ENCODE measurements at places on chromosomes 2 and 18.

DNA sequence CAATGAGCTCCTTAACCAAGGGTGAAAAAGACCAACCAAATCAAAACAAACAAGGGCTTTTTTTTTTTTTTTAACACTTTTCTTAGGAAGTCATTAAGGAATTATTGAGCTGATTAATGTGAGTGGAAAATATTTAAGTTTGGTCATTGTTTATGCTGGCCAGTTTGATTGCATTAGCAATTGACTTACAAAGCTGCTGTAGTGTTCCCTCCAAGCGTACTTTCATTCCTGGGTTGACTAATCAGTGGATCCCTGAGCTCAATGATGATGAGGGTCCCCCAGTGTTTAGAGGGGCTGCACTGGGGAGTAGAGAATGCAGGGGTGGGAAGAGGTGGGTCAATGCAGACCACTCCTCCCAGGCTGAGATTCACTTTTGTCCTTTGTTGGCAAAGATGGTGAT, 119.3 kb downstream of the PRKCE start:
- no peak for DNase-seq

DNA sequence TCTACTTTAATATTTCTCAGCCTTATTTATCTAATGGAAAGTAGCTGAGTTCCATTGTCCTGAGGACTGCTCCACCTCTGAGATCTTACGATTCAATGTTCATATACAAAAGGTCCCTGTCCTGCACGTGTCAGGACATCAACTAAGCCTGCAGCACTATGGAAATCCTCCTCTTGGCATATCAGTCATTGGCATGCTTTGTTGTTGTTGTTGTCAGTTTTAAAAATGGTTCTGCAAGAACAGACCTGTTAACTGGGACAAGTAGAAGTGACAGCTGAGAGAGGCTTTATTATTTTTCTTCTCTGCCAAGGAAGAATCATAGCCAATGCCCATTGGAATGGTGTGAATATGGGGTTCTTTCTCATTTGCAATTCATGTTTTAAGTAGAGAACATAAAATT, 450.1 kb upstream of the PKDCC start:
- no peak for DNase-seq

- DNase-seq, result no peak
These were observed 182.9 kb downstream of the RTP5 start for GRCh38 chr2:242052421-242052820.

DNA sequence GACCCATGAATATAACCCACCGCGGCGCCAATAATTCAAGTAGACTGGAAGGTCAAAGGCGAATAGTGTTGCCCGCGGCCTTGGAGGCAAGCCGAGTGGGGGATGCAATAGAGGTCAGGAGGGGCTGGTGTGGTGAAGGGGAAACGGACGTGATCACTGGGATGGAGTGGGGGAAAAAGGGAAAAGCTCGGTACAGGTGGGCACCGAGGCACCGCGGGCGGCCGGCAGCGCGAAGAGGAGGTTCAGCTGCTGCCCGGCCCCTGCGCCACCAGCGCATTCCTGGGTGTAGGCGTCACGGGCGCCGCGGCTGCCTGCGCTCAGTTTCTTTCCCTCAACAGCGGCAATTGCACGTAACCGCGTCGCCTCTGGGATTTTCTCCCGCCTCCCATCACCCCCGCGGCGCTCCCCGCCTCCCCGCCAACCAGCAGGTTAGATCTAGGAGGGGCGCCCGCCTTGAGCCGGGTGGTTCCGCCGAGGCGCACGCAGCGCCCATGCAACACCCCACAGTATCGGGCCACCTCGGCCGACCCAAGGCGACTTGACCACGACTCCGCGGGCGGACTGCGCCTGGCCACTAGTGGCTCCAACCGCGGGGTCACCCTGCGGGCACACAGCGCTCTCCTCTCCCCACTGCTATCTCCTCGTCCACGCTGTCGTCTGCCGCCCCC, 1.5 kb downstream of the RND3 start:
- DNase-seq, result peak; percentile 17

DNA sequence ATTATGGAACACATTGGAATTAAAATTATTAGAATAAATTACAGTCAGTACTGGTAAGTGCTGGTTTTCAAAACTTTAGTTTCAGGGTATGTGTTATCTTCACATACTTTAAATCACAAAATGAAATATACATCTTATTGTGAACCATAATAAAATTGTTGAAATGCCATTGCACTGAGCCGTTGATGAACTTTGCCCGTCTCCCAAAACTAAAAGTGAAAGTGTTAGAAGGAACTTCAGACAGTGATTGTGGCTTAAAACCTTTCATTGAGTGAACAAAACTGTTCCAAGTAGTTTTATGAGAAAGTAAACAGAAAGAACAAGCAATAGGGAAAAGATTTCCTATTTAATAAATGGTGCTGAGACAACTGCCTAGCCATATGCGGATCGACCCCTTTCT, 811.6 kb downstream of the PLCL1 start:
- no peak for DNase-seq

DNA sequence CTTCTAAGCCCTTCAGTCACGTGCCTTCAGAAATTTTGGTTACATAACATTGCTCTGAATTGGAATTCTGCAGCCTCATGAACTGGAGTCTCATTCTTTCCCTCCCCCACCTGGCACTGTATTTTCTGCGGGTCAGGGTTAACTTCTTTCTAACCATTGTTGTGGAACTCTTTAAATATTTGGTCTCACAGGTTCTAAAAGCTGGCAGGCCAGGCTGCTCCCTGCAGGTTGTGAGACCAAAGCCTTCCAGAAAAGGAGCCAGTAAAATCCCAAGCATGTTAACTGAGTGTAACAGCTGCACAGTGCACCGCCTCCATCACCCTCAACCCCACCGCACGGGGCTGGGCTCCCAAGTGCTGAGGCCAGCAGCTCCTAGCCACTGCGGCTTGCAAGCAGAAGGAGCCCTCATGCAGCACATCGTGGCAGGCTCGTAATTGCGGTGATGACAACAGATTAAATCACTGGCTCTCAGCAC, 174.1 kb upstream of the ALPP start:
- DNase-seq, result no peak

DNA sequence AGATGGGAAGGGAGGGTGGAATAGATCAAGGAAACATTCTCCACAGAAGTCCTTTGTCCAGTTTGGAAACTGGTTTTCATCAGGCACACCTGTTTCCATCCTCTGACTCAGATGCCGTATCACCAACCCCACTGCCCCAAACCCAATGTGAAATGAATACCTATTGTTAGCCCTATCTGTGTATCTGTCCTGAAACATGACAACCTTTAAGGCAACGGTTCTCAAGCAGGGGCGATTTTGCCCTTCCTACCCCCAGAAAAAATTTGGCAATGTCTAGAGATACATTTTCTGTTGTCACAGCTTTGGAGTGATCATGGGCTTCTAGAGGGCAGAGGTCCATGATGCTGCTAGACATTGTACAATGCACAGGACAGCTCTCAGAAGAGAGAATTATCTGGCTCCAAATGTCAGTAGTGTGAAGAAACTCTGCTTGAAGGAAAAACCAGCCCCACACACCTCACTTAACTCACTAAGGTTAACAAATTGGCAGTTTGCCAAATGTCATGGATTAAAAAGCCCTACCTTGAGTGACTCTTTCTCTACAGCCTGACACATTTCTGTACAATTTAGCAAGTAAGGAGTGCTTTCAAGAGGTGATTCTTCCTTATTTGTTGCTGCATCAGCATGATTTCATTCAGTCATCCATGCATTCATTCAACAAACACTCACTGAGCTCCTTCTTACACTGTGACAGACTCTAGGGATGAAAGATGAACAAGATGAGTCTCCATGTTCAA, 3.4 kb downstream of the SCTR start:
- no peak for DNase-seq

GRCh38 chr2:54428108-54428831, 27.9 kb upstream of the SPTBN1 start:
- DNase-seq, result no peak

DNA sequence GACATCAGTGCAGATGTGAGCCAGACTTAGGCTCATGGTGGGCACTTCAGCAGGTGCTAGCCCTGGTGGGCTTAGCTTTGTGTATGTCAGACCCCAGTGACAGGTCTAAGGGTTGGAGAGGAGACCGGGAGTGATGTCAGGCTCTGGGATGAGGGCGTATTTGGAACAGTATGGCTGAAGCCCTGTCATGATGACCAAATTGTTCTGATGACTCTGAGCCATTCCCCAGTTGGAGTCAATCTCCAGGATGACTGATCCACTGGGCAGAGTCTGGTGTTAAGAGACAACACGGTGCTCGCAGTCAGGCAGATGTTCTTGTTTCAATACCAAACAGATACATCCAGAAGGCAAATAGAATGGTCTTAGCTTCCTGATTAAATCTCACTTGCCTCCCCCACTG, 241.5 kb downstream of the SOX11 start:
- DNase-seq, result no peak

DNA sequence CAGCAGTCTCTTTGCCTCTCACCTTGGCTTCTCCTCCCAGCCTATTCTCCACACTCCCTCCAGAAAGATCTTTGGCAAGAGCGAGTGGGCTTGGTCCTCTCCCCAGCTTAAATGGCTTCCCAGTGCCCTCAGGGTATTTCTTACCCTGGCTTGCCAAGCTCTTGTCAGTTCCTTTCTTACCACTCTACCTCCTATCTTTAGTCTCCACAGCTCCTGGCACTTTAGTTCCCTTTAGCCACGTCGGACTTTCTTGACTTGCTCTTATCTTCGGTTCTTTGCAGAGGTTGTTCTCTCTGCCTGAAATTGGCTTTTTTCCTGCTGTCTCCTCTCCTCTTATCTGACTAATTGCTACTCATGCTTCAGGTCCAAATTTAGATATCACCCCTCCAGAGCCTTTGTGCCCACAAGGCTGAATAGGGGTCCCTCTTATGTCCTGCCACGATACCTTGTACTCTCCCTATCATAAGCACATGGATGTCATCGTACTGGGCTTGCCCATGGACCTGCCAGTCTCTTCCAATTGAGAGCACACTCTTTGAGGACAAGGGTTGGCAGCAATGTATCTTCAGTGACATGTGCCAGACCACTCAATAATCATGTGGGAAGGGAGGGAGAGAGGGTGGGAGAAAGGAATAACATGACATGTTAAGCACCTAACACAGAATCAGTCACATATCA, 131.7 kb upstream of the CTAGE1 start:
- DNase-seq, result no peak

DNA sequence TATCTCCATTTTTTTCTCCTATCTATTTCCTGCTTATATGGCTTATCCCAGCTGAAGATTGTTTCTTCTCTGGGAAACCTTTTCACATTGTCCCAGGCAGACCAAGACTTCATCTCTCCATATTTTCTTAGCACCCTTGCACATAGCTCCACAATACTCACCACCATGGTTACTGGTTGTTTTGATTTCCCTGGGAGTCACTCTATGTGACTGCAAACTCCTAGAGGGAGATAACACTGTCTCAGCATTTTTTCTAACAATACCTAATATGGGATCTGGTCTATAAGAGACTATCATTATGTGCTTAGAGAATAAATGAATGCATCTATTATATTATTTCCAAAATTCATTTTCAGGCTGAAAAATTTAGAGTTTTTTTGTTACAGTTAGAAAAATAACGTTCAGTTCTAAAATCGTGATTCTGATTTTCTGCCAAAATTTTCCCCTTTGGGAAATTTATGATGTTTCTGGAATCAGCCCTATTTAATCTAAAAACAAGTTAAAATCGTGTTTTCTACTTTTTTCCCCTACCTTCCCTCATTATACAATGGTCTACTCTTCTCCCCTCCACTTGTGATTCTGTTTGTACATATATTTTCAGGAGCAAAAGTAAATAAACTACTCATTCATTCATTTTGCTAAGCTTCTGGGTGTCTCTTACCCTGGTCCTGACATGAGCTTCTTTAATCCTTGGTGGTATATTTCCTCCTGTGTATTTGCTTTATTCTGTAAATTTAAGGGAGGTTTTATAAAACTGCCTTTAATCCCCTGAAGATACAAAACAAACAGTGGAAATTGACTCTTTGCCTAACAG, 95.4 kb downstream of the HNMT start:
- no peak for DNase-seq

GRCh38 chr2:171965661-171966060, 34.1 kb upstream of the METAP1D start:
- DNase-seq, result no peak

DNA sequence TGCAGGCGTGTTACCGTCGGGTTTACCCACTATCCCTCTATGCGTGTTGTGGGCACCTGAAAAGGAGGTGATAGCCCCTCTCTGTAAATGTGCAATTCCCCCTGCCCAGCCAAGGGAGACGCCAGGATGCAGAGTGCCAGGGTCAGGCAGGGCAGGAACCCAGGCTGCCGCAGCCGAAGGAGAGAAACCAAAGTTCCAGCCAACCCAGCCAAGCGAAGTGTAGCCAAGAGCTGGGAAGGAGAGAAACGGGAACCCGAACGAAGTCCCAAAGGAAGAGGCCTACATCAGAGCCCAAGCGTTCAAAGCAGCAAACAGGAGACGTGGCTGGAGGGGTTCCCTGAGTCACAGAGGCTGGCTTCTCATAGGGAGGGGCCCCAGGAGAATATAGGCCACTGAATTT, 24.2 kb upstream of the SPR start:
- DNase-seq, result no peak

- no peak for DNase-seq
These were observed 172.5 kb downstream of the MAIP1 start for GRCh38 chr2:200127848-200128247.

DNA sequence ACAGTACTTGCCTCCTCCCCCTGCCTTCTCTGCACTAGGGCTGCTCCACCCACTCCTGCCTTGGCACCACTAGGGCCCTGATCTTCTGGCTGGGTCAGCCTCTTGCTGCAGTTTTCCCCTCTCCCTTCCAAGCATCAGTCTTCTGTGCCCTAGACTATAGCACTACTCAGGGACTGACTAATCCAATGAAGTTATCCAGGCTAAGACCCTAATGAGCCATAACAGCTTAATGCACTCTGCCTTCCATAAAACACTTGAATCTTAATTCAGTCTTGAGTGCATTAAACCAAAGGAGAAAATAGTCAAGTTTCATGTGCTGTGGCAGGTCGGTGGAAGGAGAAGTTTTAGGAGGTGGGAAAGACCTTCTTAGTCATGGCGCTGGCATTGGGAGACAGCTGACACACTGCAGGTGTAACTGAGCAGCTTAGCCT, 95.7 kb downstream of the BIN1 start:
- DNase-seq, result no peak

GRCh38 chr2:38991899-38992298, 102.2 kb downstream of the ARHGEF33 start:
- no peak for DNase-seq

- DNase-seq, result no peak
These were observed at the start of gene COLEC11 for GRCh38 chr2:3594493-3595281. COLEC11 (plus strand) TSS chr2:3595112; CDS start chr2:3604341, 9,229 bp downstream.

DNA sequence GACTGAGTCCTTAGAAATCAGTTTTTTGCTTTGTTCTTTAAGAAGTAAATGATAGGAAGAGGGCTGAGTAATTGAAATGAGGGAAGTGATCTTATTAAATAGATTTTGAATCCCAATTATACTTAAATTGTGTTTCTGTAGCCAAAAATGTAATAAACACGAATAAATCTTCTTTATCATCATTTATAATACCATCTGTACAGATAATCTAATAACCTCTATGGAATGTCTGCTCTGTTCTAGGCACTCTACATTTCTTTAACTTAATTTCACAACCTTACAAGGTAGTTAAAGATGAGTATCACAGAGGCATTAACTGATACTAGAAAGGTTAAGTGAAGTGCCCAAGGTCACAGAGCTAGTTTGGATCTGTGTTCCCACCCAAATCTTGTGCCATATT, 14.3 kb upstream of the SCN2A start:
- DNase-seq, result no peak
